Stimulated activated CD8-positive, alpha-beta memory T cell treated with anti-CD3 and anti-CD28 coated beads, Interleukin-7, amount 100 ng/mL, for 24 hours (primary cell): ENCODE measurements at places on chromosomes 6 and 20.

DNA sequence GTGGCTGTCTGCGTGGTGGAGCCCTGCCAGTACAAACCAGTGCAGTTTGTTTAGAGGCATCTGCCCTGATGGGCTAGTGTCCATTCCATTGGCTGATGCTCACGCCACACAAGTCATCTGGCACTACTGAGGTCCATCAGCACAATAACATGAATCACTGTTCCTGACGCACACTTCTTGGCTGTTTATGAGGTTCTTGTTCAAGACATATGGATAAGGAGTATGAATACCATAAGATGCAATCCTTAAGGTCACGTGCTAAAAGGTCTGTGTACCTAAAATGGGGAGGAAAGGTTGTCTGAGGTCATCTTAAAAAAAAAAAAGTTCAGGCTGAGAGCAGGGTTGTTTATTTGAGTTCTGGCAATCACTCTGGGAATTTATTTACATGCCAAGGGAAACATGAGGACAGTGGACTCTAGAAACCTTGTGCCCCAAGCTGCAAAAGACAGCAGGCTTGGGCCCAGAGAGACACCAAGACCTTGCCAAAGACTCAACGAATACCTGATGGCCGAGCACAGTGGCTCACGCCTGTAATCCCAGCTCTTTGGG is 54.1 kb upstream of the SHLD1 start:
- DNase-seq, result no peak

GRCh38 chr6:119063491-119063890 is 15.0 kb downstream of the FAM184A start:
- DNase-seq, result no peak

GRCh38 chr6:138996524-138996923 is 8.5 kb upstream of the REPS1 start:
- no peak for DNase-seq

- DNase-seq, result no peak
Observed at GRCh38 chr6:75870389-75870788, 121.3 kb downstream of the MYO6 start.

- no peak for DNase-seq
Observed at GRCh38 chr20:13420625-13421024, 199.6 kb downstream of the ISM1 start.

DNA sequence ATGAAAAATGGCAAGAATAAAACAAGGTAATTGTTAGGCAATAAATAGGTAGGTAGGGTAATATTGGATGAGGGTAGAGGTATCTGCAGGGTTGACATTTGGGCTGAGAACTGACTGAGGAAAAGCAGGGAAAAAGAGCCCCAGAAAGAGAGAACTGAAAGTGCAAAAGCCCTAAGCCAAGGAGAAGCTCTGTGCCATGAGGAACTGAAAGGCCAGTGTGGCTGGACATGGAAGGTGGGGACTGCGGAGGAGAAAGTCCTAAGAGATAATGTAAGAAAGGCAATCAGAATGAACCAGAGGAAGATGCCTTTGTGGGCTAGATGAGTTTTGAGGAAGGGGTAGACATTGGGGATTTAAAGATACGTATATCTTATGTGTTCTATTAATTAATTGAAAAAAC is 9.9 kb upstream of the HIVEP2 start:
- DNase-seq, result no peak

GRCh38 chr6:33147807-33148666 is 44.2 kb downstream of the COL11A2 start:
- DNase-seq, result no peak

DNA sequence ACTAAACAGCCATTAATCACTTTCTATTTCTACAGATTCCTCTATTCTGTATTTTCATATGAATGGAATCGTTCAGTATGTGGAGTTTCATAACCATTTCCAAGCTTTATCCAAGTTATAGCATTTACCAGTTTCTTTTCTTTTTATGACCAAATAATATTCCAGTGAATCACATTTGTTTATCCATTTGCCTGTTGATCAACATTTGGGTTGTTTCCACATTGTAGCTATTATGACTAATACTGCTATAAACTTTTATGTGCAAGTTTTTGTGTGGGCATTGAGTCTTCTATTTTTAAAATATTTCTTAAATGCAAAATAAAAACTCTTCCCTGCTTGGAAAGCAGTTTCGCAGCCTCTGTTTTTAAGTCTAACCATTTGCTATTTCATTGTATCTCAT is 336.4 kb upstream of the OPRM1 start:
- no peak for DNase-seq

GRCh38 chr20:55528482-55528881 is 476.8 kb downstream of the CBLN4 start:
- no peak for DNase-seq

GRCh38 chr6:141398949-141399348 is 733.8 kb upstream of the GJE1 start:
- DNase-seq, result no peak

DNA sequence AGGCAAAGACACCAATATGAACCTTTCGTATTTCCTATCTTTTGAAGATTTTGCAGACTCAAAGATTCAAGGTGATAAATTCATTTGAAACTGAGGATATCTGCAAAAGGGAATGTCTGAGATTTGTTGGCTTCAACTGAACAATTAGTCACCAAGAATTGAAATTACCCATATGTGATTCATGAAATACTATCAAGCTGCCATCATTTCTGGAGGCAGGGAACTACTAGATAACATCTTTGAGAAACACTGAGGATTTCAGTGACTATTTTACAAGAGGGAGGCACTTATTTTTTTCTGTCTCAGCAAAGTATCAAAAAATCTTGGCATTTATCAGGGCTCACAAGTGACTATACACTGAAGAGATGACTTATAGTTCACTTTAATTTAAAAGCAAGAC is 39.8 kb upstream of the MMS22L start:
- no peak for DNase-seq

DNA sequence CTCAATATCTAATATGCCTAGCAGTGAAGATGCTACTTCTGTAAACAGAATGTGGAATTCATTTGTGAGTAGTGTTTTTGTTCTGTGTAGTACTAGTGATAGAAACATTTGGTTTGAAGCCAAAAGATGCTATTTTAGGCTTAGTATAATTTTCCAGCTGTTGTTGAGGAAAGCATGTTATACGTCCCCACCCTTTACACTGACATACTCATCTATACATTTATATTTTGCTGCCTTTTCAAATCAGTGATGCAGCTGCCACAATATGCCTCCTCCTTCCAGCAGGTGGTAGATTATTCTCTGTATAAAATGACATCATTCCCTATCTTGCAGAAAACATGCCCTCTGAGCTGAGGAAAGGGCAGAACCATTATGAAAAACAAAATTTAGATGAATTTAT is 1217.6 kb upstream of the GJE1 start:
- no peak for DNase-seq

GRCh38 chr20:24060851-24061590 is 72.4 kb upstream of the GGTLC1 start:
- no peak for DNase-seq

- no peak for DNase-seq
Observed at GRCh38 chr6:157804448-157805327, 18.4 kb upstream of the SNX9 start.

- DNase-seq, result no peak
Observed at GRCh38 chr6:11497107-11497506, 40.4 kb upstream of the TMEM170B start.

- no peak for DNase-seq
Observed at GRCh38 chr20:9590189-9590588, 75.8 kb downstream of the LAMP5 start.

GRCh38 chr6:160742090-160742489 is 40.0 kb downstream of the PLG start:
- no peak for DNase-seq

- no peak for DNase-seq
Observed at GRCh38 chr6:119322715-119323350, 26.7 kb downstream of the MAN1A1 start.

- DNase-seq, result no peak
Observed at GRCh38 chr6:33691456-33692077, 19.9 kb downstream of the UQCC2 start.

GRCh38 chr6:111769365-111770152 is 103.7 kb downstream of the FYN start:
- no peak for DNase-seq

- DNase-seq, result no peak
Observed at GRCh38 chr6:167455371-167455770, 130.5 kb downstream of the TTLL2 start.

GRCh38 chr6:1615151-1615852 is 5.6 kb downstream of the FOXC1 start:
- no peak for DNase-seq

- no peak for DNase-seq
Observed at GRCh38 chr20:63969838-63970713, at the start of gene ZNF512B. TSS of gene ZNF512B (minus strand) at chr20:63969930. CDS start at chr20:63967950, 1,980 bp downstream.

- no peak for DNase-seq
Observed at GRCh38 chr6:116314878-116315277, 35.1 kb upstream of the TSPYL1 start.

GRCh38 chr6:53492860-53493634 is 51.9 kb downstream of the GCLC start:
- DNase-seq, result no peak

GRCh38 chr6:3323148-3323547 is 64.4 kb downstream of the PSMG4 start:
- no peak for DNase-seq

DNA sequence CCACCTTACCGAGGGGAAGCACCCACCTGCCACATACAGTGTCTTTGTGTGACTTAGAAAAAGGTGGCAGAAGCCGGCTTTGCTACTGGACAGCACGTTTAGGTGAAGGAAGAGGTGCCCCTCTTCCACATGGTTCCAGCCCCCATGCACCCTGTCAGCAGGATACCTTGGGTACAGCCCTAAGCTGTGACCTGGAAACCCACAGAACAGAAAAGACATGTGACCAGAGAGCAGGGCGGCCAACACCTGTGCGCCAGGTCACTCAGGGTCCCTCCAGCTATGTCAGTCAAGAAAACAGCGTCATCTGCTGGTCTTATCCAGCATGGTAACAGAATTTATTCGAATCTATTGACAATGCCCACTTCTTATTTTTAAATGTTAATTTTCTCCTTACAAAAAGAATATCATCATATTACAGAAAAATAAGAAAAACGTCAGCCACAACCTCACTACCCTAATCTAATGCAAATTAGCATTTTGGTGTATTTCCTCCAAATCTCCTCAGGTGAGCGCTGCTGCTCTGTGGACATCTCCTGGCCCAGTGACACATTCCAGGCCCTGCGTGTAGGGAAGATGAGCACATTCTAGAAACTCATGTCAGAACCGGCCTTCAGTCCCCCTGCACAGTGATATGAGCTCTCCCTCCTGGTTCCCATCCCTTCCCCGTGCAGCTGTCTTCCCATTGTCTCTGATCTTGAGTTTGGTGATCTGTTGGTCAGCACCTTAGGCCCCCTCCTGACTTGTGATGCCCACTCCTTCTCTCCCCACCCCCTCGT is 37.2 kb downstream of the GTF2H5 start:
- no peak for DNase-seq

GRCh38 chr6:137282254-137282653 is 63.1 kb upstream of the IFNGR1 start:
- no peak for DNase-seq

DNA sequence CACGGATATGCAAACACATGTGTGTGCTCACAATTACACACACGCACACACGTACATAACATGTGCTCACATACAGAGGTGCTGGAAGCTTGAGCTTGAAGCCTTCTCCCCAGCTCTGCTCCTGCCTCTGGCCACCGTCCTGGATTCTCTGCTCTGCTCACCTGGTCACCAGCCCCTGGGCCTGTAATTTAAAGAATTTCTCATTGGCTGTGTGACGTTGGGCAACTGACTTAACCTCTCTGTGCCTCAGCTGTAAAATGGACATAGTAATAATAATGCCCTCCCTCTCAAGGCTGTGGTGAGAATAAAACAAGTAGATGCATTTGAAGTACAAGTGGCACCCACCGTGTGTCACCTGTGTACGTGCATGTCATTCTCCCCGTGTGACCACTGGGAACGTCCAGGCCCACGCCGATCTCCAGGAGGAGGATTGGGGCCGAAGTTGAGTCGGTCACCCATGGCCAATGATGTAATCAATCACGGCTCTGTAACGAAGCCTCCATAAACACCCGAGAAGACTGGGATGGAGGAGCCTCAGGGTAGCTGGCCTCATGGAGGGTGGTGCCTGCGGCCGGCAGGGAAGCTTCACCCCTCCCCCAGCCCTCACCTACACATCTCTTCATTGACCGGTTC is 160.9 kb upstream of the AFDN start:
- no peak for DNase-seq

- DNase-seq, result no peak
Observed at GRCh38 chr6:15505463-15505918, 157.3 kb downstream of the DTNBP1 start.

- DNase-seq, result no peak
Observed at GRCh38 chr6:1190366-1190765, 121.5 kb upstream of the FOXQ1 start.

DNA sequence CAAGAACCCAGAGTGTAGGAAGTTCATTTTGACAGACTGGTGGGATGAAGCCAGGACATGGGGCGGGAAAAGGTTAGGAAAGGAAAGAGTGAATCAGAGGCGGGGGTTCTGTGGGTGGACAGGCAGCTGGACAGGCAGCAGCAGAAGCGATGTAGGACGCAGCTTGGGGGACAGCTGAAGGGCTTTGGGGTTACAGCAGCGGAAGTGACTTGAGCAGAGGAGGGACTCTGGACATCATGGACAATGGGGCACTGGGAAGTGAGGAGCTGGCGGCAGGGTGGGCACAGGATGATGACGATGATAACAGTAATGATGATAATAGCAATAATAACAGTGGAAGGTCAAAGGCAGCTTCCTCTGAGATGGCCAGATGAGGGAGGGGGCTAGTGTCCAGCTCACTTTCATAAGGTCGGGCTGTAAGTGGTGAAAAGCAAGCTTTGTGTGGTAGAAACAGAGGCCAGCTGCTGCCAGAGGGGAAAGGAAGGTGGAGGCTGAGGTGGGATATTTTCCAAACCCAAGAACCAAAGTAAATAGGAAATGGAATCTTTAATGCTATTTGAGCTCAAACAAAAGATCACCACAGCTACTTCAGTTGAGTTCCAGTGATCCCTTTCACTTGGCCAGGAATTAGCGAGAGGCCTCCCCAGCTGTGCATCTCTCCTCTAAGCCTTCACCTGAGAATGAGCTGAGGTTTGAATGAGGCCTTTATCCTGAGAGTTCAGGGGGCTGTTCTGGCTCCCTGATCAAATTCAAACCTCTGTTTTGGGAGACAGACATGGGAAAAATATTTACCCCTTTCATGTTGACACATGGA is 433.5 kb downstream of the DHX35 start:
- DNase-seq, result no peak

GRCh38 chr6:70257768-70258273 is 45.1 kb downstream of the COL9A1 start:
- DNase-seq, result no peak

GRCh38 chr20:34644951-34645350 is 31.9 kb downstream of the PIGU start:
- DNase-seq, result no peak

DNA sequence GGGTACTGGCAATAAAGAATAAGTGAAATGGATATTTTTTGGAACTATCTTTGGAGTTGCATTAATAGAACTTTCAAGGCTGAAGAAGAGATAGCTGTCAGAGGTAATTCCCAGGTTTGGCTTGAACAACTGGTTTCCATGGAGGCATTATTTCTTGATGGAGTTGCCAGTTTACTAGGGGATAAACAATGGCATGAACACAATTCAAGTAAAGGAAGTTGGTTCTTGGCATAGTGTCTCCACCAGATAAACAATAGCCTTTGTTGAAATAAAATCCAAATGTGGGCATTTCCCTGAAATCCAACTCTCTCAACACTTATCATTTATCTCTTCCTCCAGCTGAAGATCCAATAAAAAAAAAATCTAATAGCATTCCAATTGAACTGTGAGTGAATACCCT is 454.9 kb downstream of the C6orf118 start:
- DNase-seq, result no peak

- no peak for DNase-seq
Observed at GRCh38 chr6:14601490-14601889, 483.9 kb downstream of the CD83 start.
